ENCODE measurements at places on chromosomes 16 and 17.

DNA sequence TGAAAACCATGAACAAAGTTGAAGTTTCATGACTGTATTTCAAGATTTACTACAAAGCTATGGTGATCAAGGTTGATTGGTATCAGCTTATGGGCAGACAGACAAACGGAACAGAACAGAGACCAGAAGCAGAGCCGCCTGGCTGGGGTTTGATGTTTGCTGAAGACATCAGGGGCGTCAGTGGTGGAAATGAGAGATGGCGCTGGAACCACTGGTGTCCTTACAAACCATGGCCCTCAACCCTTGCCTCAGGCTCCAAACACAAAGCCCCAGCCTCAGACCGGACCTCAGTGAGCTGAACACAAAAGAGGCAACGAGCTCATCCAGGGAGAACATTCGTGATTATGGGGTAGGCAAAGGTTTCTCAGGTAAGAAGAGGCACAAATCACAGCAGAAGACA lies 113.0 kb upstream of the METRNL start:
- DNase-seq = peak; percentile 32

DNA sequence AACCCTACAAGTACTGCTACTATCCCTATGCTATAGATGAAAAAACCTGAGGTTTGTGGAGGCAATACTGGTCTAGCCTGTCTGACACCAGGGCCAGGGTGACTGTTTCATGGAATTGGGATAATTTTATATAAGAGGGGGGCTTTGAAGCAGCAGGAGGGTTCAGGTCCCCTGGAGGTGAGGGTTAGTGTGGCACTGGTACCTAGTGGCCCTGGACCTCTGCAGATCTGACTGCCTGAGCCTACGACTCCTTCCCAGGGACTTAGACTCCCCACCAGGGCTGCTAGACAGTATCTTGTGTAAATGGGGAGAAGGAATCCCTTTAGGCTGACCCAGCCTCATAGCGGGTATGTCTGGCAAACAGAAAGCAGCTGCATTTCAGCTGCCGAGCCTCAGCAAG lies 6.8 kb downstream of the ADAP2 start:
- no peak for DNase-seq

GRCh38 chr17:83009414-83010205 lies 69.8 kb upstream of the METRNL start:
- no peak for DNase-seq

- DNase-seq = no peak
These were observed 62.4 kb upstream of the PMFBP1 start for GRCh38 chr16:72234387-72234786.

GRCh38 chr17:47742319-47743181 lies 9.5 kb downstream of the TBX21 start:
- peak; percentile 53 for DNase-seq

GRCh38 chr16:3829631-3830536 lies 50.6 kb downstream of the CREBBP start:
- no peak for DNase-seq

DNA sequence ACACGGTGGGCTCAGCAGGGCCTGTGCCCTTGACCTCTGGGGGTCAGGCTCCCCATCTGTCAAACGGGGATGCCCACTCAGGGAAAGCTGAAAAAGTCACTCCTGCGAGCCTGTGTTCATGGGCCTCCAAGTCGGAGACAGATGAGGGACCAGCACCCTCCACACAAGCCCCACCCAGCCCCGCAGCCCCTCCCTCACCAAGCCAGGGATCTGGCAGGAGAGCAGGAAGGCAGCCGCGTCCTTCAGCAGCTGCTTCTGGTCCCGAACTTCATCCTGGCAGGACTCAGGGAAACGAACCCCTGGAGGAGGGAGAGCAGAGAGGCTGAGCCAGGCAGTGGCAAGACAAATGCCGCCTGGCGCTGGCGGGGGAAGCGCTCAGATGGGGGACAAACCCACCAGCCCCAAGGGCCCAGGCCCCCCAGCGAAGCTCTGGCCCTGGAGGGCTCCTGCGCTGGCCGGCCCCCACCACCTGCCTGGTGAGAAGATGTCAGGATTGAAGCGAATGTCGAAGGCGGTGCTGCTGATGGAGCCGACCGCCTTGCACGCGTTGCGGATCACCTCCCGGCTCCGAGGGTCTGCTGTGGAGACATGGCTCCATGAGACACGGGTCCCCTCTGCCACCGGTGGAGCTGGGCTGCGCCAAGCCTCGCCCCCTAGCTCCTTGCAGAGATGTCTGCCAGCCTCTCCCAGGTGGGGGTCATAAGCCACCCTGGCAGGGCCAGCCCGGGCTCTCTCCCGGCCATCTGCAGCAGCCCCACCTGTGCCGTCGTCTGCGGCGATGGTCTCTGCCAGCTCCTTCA lies 15.4 kb downstream of the CLUH start:
- peak; percentile 57 for DNase-seq

DNA sequence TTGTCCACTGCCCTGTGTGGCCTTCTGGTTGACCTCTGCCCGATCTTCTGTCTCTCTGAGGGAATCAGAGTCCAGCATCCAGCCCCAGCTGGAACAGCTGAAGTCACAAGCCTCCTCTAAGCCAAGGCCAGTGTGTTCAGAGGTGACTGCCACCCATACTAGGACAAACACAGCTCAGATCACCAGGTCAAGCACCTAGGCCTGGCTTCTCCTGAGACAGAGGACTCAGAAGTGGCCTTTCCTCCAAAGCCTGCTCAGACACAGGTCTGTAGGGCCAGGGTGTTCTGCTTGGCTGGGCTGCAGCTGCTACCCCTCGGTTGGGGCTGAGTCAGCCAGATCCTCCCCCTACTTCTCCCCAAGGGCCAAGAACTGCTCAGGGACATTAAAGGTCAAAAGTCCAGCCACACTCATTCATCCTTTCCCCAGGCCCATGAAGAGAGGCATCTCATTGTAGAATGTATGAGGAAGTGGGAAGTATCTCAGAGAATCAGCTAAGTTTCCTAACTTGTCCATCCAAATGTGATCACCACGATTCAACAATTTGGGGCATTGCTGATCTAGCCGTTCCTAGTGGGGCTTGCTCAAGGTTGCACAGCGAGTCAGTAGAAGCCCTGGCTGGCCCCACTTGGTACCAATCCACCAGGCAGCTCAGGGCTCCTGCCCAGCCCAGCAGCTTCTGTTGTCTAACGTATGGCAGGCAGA lies 7.6 kb downstream of the SLC46A1 start:
- no peak for DNase-seq

DNA sequence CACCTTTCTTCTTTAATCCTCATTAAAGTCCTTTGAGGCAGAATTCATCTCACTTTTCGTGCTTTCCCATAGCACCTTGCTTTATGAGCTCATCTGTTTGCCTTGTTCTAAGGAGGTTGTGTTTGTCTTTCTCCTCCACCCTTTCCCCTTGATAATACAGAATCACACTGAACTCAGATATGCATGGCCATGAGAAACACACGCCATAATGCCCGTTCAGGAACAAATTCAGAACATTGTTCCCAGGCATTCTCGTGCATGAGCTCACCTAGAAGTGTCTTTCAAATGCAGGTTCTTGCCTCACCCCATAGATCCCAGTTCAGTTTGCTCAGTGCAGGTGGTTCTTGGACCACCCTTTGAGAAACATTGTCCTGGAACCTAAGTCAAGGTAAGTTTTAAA lies 71.1 kb downstream of the TMEM114 start:
- DNase-seq = no peak

DNA sequence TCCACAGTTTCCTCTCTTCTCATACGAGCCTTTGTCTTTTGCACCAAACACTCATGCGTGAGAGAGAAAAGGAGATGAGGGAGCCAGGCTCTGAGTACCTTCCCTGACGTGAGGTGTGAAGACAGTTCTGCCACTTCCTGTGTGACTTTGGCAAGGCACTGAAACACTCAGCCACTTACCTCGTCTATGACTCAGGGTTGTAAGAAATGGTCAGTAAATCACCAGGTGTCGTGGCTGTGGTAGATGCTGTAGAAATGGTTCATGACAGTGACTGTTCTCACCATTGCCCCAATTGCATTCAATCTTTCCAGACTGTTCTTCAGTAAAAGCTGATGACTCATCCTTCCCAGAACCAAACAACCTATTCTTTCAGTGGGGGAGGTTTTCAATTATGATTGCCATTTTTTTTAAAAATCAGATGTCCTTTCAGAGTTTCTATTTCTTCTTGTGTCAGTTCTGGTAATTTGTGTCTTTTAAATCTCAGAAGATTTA lies 49.2 kb upstream of the CBFA2T3 start:
- no peak for DNase-seq

GRCh38 chr17:9054126-9054975 lies 33.0 kb downstream of the NTN1 start:
- peak; percentile 63 for DNase-seq

DNA sequence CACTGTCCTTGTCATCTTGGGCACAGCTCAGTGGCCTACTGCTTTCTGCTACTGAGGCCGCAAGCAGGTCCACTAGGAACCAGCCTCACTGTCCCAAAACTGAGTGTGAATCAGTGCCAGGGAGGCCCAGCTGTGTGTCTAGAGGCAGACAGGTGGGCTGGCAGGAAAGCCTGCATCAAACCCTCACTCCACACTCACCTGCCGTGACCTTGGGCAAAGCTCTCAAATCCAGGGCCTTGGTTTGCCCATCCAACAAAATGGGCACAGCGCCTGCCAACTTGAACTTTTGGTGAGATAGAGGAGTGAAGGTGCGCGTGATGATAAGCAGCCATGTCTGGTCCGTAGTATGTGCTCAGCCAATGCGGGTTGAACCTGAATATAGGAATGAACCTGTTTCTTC lies 14.8 kb downstream of the ATP2C2 start:
- DNase-seq = no peak

- DNase-seq = no peak
These were observed 197.1 kb downstream of the HS3ST4 start for GRCh38 chr16:25888868-25889267.

DNA sequence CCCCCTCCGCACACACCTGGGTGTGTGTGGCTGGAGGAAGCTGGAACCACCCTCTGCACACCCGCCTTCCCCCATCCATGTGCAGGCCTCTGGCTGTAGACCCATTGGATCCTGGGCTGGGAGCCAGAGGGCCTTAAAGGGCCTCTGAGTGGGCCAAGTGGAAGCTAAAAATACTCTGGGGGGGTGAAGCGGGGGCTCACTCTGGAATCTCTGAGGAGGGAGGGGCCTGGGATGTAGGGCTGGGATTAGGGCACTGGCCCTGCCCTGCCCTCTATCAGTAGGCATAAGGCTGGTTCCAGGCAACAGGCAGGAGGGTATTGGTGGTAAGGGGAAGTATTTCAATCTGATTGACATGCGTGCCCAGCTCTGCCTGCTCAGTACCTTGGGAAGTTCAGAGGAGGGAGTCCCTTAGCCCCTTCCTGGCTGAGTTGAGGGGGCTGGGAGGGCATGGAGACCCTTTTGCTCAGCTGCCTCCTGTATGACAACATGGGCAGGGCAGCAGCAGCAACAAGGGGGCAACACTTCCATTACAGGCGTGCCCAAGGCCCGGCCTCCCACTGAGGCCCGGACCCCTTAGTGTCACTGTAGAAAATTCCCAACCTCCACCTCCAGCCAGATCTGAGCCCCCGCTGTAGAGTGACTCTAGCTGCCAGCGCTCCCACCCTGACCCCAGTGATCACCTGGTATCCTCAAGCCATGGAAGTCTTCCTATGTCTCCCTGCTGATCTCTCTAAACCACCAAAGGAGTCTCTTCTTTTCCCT lies 5.2 kb downstream of the ITGA3 start:
- peak; percentile 53 for DNase-seq

GRCh38 chr17:72187556-72187955 lies 66.7 kb downstream of the SOX9 start:
- DNase-seq = no peak

All from suprapubic skin (tissue), 4 donors.